Mesangial cell (primary cell): ENCODE measurements at places on chromosomes 16 and 17. TPM values are rescaled to one million over a fixed set of nuclear protein-coding genes. Genes with fewer than 3 reads are reported as not detected.

Gene IL34
- under 0.01 and 2.2 TPM in 2 replicates for total RNA-seq

Gene IRX5
- total RNA-seq, result 0.98 and 2.3 TPM in 2 replicates

Gene TMEM204
- total RNA-seq, result 1.6 and 4.4 TPM in 2 replicates

Gene EXOC3L1
- 0.13 TPM in 1 of 2 replicates, not detected in the other for total RNA-seq
